Panc1 (cell line): ENCODE measurements at places on chromosomes 11 and 22.

GRCh38 chr11:123195188-123196059 is at the start of gene CLMP:
CLMP (minus strand) TSS chr11:123195248; CDS start chr11:123194940, 308 bp downstream.
- H3K27me3 ChIP-seq: peaks cover 19% of the 10 kb centered on the region
- H3K36me3 ChIP-seq: no peaks in the 10 kb centered on the region
- no peak within 1 kb of the TSS for H3K27ac ChIP-seq
- no peaks in the 10 kb centered on the region for H3K4me1 ChIP-seq

GRCh38 chr22:43616645-43617044 is 195.5 kb downstream of the EFCAB6 start:
- H3K27me3 ChIP-seq: no peaks in the 10 kb centered on the region; the same call in 1 of the 2 replicates
- H3K4me3 ChIP-seq: no peak overlapping the region
- no peaks in the 10 kb centered on the region for H3K36me3 ChIP-seq
- no peak for DNase-seq
- no peaks in the 10 kb centered on the region for H3K4me1 ChIP-seq

- peaks cover 8% of the 10 kb centered on the region; the same call in 1 of the 2 replicates for H3K27me3 ChIP-seq
- no peak for DNase-seq
Observed at GRCh38 chr11:13923182-13923581, 39.3 kb upstream of the SPON1 start.

DNA sequence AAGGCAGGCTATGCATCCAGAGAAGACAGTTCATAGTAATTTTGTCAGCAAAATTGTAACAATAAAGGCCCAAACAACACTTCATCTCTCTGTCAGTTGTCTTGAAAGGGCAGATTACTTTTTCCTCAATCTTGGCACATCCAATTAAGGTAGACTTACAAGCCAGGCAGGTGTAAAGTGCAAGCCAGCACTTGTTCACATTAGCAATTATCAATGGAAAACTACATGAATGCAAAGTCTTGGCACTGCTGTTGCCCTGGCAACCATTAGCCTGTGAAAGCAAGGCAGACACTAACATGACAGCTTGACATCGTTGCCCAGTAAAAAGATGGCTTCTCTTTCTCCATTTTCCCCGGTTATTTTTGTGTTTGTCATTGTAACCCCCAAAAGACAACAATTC is 677.2 kb upstream of the TENM4 start:
- no peak overlapping the region for H3K4me3 ChIP-seq
- no peaks in the 10 kb centered on the region for H3K4me1 ChIP-seq
- no peak for DNase-seq
- H3K36me3 ChIP-seq: no peaks in the 10 kb centered on the region
- H3K27me3 ChIP-seq: no peaks in the 10 kb centered on the region

DNA sequence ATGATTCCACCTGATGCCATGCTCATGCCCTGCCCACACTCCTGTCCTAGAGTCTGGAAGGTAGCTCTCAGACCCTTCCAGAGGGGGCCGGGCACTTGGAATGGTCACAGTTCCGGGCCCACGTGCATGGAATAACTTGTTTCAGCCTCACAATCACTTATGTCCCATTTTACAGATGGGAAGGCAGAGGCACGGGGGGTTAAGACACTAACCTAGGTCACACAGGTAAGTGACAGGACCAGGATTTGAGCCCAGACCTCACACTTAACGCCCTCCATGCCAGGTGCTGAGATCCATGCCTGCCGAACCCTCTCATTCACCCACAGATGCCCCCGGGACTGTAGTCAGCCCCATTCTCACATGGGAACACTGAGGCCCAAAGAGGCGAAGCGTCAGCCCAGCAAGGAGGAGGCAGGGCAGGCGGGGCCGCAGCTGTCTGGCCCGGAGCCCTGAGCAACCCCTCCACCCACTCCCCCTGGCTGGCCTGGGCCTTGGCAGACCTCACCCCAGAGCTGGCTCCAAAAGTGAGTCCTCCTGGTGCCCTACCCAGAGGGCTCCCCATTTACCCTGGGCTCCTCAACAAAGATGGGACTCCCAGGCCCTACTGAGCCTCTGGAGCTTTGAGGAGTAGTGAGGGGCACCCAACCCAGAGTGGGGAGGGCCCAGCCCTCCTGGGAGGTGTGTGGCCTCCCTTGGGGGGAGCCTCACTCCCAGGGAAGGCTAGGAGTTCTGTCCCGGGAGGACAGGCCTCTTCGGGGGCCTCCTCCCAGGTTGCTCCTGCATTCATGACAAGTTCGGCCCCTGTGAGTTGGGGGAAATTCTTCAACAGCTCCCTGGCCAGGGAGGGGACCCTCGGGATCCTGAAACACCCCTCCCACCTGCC is 2.4 kb upstream of the ALDH3B1 start:
- peak overlapping the region; percentile 48; the same call in 1 of the 2 replicates for H3K27ac ChIP-seq
- no peaks in the 10 kb centered on the region for H3K27me3 ChIP-seq
- no peak for DNase-seq
- H3K4me3 ChIP-seq: no peak overlapping the region
- H3K36me3 ChIP-seq: no peaks in the 10 kb centered on the region

DNA sequence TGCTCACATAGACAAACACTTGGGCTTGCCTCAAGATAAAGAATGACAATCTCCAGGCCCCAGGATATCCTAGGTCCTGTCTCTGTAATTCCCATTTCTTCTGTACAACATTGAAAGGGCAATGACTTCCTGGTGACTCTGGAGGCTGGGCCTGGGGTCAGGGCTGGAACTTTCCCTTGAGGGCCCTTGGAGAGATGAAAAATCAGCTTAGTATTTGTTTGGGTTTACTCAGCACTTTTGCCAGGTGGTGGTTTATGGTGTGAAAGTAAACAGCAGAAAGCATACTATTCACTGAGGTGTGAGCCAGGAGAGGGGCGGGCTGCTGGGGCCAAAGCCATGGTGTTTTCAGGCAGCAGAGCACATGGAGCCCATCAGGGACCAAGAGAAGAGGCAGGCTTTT is 214.7 kb upstream of the NARS2 start:
- no peak overlapping the region for H3K4me3 ChIP-seq
- no peak overlapping the region for H3K27ac ChIP-seq
- no peaks in the 10 kb centered on the region for H3K4me1 ChIP-seq
- H3K36me3 ChIP-seq: no peaks in the 10 kb centered on the region
- no peak for DNase-seq

DNA sequence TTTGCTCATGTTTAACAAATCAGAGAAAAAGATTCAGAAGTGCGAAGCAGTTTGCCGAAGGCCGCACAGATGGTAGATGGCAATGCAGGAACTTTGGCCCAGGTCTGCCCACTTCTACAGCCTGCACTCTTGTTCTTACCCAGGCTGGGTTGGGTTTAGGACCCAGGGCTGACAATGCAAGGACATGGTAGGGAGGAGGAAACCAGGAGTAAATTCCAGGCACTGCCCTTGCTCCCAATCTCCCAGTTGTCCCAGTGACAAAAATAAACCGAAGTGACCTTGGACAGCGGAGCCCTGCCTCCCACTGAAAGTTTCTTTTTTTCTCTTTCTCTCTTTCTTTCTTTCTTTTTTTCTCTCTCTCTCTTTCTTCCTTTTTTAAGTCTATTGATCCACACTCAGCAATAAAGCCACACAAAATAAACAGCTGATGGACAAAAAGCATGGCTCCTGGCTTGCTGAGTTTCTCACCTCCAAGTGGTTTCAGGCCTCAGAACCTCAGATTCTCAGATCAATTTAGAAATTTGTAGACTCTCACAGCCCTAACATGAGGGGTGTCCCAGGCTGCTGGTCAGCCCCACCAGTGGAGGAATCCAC is 33.5 kb upstream of the FCHSD2 start:
- DNase-seq: no peak
- H3K4me1 ChIP-seq: no peaks in the 10 kb centered on the region
- no peaks in the 10 kb centered on the region for H3K27me3 ChIP-seq
- H3K36me3 ChIP-seq: no peaks in the 10 kb centered on the region

DNA sequence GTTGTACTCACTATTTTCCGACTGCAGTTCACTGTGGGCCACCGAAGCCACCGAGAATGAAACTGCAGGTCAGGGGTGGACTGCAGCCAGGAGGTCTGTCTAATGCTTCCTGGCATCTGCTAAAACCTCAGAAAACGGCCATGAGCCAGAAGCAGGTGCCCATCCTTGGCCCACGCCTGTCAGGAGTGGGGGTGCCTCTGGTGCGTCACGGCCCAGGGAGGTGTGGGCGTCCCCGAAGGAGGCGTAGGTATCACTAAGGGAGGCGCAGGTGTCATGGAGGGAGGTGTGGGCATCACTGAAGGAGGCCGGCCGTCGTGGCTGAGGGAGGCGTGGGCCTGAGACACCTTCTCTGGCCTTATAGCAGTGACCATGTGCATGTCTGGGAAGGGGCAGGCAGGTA is 456.2 kb downstream of the TBC1D22A start:
- H3K4me3 ChIP-seq: no peak overlapping the region
- no peak for DNase-seq
- no peak overlapping the region for H3K27ac ChIP-seq
- no peaks in the 10 kb centered on the region for H3K36me3 ChIP-seq
- no peaks in the 10 kb centered on the region for H3K4me1 ChIP-seq

GRCh38 chr11:121445071-121445768 is 6.9 kb upstream of the SORL1 start:
- H3K27ac ChIP-seq: no peak overlapping the region
- no peaks in the 10 kb centered on the region for H3K27me3 ChIP-seq
- H3K36me3 ChIP-seq: no peaks in the 10 kb centered on the region
- DNase-seq: no peak
- H3K4me3 ChIP-seq: no peak overlapping the region

GRCh38 chr11:106101819-106102218 is 24.4 kb downstream of the AASDHPPT start:
- H3K27me3 ChIP-seq: no peaks in the 10 kb centered on the region
- no peaks in the 10 kb centered on the region for H3K4me1 ChIP-seq
- H3K4me3 ChIP-seq: no peak overlapping the region
- no peak for DNase-seq
- peaks cover 14% of the 10 kb centered on the region for H3K36me3 ChIP-seq

DNA sequence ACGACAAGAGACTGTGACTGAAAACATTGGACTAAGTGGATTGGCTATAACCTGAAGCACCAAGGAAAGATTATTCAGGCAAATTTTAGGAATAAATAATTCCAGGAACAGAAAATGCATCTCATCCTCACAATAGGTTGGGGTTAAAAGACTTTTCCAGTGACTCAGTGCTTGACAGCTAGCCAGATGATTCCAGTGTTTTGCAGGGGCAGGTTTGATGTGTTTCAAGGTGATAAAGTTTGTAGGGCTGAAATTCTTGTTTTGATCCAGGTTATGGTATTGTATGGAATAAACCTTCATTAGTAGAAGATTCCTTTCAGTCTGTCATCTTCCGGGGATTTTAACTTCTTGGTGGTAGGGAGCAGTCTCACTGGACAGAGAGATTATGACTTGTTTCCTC is 2.3 kb downstream of the EXT2 start:
- no peak overlapping the region for H3K4me3 ChIP-seq
- H3K27me3 ChIP-seq: no peaks in the 10 kb centered on the region
- no peaks in the 10 kb centered on the region; the same call in 1 of the 2 replicates for H3K36me3 ChIP-seq
- no peak overlapping the region for H3K27ac ChIP-seq

DNA sequence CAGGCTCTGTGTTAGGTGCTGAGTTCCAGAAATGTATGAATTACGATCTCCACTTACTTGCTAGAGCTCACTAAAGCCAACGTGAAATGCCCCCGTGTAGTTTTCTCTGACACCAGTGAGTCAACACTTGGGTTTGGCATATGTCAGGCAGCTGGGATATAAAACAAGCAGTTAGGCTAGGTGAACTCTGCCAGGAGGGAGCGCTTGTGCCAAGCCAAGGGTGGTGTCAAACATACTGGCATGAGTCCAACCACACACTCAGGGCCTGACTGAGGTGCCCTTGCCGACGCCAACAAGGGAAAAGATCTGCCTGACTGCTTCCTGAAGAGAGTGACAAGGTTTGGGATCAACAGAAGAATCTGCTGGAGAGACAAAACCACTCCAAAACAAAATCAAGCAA is 167.8 kb upstream of the NARS2 start:
- H3K27ac ChIP-seq: no peak overlapping the region
- no peak overlapping the region for H3K4me3 ChIP-seq
- H3K36me3 ChIP-seq: no peaks in the 10 kb centered on the region
- H3K27me3 ChIP-seq: peaks cover 2% of the 10 kb centered on the region; the same call in 1 of the 2 replicates
- no peak for DNase-seq
- H3K4me1 ChIP-seq: no peaks in the 10 kb centered on the region

- H3K36me3 ChIP-seq: no peaks in the 10 kb centered on the region
- H3K4me1 ChIP-seq: no peaks in the 10 kb centered on the region
- no peaks in the 10 kb centered on the region for H3K27me3 ChIP-seq
- H3K27ac ChIP-seq: no peak overlapping the region
- H3K4me3 ChIP-seq: no peak overlapping the region
Observed at GRCh38 chr11:125667151-125667550, 13.5 kb downstream of the ACRV1 start.

- no peaks in the 10 kb centered on the region for H3K36me3 ChIP-seq
- no peak overlapping the region for H3K27ac ChIP-seq
- no peaks in the 10 kb centered on the region for H3K27me3 ChIP-seq
- no peak for DNase-seq
- no peak overlapping the region for H3K4me3 ChIP-seq
Observed at GRCh38 chr11:115933564-115933963, 429.3 kb upstream of the CADM1 start.

DNA sequence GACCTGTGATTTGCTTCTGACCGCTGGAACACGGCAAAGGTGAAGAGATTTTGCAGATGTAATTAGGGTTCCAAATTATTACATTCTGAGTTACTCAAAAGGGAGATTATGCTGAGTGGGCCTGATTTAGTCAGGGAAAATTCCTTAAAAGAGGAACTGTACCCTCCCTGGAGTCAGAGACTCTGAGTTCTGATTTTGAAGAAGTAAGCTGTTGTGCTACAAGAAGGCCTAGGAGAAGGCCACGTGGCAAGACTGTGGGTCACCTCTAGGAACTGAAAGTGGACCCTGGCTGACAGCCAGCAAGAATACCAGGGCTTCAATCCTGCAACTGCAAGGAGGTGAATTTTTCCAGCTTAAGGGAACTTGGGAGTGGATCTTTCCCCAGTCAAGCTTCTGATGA is 45.3 kb downstream of the CHRDL2 start:
- DNase-seq: no peak
- no peaks in the 10 kb centered on the region for H3K36me3 ChIP-seq
- H3K4me1 ChIP-seq: no peaks in the 10 kb centered on the region
- H3K4me3 ChIP-seq: no peak overlapping the region

- H3K4me1 ChIP-seq: peaks cover 6% of the 10 kb centered on the region; the same call in 1 of the 2 replicates
- DNase-seq: no peak
- peaks cover 3% of the 10 kb centered on the region for H3K27me3 ChIP-seq
- H3K27ac ChIP-seq: no peak overlapping the region
- no peaks in the 10 kb centered on the region; the same call in 1 of the 2 replicates for H3K36me3 ChIP-seq
Observed at GRCh38 chr11:27696115-27696514, 4.1 kb downstream of the BDNF start.
